ENCODE measurements at places on chromosomes 5 and 9. TPM values are rescaled to one million over a fixed set of nuclear protein-coding genes. Genes with fewer than 3 reads are reported as not detected.

- no peak for DNase-seq
Measured at GRCh38 chr9:69500896-69501295, 171.3 kb downstream of the APBA1 start.

- DNase-seq: no peak
Measured at GRCh38 chr5:124889850-124890249, 143.4 kb upstream of the ZNF608 start.

- no peak for DNase-seq
Measured at GRCh38 chr9:136554870-136555269, 9.0 kb upstream of the NOTCH1 start.

DNA sequence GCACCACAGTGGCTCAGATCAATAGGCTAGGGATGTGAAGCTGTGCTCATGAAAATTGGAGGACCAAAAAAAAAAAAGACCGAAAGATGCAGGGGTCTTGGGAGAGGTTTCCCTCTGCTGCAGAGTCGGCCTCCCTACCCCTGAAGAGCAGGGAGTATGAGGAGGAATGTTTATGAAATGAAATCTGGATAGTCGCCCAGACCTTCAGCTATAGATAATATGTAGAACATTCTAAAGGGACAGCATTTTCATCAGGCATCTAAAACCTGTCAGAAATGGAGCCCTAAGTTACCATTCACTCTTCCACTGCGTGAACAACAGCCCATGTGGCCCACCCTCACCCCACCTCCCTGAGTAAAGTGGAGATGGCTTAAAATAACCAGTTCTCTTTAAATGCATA, 122.9 kb downstream of the TMEM174 start:
- no peak for DNase-seq

DNA sequence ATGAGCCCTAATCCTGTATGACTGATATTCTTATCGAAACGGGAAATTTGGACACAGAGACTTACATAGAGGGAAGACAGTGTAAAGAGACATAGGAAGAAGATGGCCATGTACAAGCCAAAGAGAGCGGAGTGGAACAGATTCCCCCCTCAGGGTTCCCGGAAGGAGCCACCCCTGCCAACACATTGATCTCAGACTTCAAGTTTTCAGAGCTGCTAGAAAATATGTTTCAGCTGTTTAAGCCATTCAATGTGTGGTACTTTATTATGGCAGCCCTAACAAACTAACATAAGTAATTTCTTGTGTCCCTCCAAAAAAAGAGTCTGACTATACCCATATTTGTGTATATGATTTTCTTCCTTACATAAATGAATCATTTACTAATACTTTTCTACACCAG, 128.0 kb upstream of the STC2 start:
- no peak for DNase-seq

DNA sequence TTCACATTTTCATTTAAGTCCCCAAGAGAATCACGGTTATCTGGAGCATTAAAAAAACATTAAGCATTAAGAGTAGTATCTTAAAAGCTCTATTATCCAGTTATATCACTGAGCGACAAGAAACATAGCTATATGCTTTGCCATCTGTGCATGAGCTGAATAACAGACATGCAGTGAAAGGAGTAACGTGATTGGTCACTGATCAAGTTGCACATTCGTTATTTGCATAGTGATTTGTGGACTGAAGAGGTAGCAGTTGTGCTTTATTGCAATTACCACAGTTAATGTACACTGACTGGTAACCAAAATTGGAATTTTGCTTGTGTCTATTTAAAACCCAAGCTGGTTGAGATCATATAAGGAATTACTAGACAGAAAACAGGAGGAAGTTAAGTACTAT, 107.4 kb downstream of the MCTP1 start:
- no peak for DNase-seq

DNA sequence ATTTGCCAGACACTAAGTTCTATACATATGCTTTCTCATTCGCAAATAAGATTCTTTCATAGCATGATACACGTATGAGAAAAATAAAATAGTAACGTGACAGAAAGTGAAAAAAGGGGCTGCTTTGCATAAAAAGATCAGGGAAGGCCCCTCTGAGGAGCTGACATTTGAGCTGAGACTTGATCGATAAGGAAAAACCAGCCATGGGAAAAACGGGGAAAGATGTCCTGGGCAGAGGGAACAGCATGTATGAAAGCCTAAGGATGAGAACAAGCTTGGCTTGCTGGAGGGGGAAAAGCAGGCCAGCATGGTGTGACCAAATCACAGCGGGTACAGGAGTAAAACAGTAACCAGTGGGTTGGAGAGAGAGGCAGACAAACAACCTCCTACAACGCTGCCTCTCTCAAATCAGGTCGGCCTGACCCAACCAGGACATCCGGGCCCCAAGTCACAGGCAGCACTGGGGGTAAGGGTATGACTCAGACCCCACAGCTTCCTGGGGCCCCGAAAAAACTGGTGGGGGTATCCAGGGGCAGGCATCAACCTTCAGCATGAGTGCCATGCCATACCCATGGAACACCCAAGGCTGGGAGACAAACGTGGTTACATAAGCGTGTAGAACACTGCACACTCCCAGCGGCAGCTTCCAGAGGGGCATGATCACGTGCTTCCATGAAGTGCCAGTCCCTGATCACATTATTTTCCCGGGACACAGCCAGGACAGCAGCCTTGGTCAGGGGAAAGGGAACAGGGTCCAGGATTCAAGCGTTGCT, 2.2 kb downstream of the TNIP1 start:
- no peak for DNase-seq

- no peak for DNase-seq
Measured at GRCh38 chr5:123154886-123155445, 65.9 kb downstream of the PRDM6 start.

Gene PCDHB12
- total RNA-seq: 2.0 TPM

Gene STOM
- 60.4 TPM for total RNA-seq

Gene PCDHGA4
- total RNA-seq: 2.5 TPM
